ENCODE measurements at places on chromosomes 1 and 21.

DNA sequence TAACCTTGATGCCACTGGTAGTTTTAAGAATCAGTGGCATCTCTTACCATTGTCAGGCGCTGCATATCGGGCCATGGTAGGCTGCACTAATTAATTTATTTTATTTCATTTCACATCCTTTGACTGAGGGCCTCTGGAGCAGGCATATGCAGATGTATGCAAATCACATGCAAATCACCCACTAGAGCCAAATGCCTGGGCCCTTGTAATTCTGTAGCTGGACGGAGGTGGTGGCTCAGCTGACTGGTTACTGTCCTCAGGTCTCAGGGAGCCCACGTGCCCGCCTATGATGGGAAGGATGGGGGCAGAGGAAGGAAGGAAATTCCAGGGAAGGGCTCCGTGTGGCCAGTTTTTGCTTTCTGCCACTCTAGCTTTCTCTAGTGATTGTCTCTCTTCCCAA is 122.7 kb downstream of the IGSF21 start:
- DNase-seq = no peak

GRCh38 chr1:212678456-212679410 is 20.9 kb downstream of the BATF3 start:
- DNase-seq = no peak

GRCh38 chr1:161439280-161440232 is 65.7 kb upstream of the FCGR2A start:
- no peak for DNase-seq

GRCh38 chr1:225617956-225618355 is 35.0 kb downstream of the ENAH start:
- no peak for DNase-seq

DNA sequence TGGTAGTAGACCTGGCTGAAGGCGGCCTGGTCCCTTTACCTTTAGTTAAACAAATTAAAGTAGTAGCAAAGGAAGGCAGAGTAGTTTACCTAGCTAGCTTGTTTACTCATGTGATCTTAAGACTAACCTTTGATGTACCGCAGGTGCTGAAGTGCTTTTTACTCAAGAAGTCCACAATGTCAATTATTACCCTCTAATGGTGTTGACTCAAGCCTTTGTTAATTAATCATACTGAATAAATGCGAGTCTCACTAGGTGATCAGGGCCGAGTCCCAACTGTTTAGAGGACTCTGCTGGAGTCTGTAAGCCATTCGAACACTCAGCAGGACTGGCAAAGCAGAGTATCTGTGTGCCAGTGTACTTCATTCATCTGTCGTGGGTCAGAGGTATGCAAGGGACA is 381.1 kb upstream of the NCAM2 start:
- DNase-seq = no peak

GRCh38 chr21:35426469-35426868 is 377.4 kb upstream of the RUNX1 start:
- no peak for DNase-seq

DNA sequence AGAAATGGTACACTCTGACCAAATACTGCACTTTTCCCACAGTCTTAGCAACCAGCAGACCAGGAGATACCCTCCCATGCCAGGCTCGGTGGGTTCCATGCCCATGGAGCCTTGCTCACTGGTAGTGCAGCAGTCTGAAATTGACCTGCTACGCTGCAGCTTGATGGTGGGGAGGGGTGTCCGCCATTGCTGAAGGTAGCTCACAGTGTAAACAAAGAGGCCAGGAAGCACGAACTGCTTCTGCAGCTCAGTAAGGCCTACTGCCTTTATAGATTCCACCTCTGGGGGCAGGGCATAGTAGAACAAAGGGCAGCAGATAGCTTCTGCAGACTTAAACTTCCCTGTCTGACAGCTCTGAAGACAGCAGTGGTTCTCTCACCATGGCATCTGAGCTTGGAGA is 12.3 kb upstream of the IFI44L start:
- no peak for DNase-seq

Data from H54 (cell line).